ENCODE measurements at places on chromosomes 3 and 15.

- no peak for DNase-seq
These were observed 172.6 kb downstream of the IL5RA start for GRCh38 chr3:2937592-2937991.

- peak; percentile 34 for DNase-seq
These were observed 21.4 kb upstream of the NR2C2 start for GRCh38 chr3:14925729-14926591.

- no peak for DNase-seq
These were observed 3.1 kb downstream of the CD86 start for GRCh38 chr3:122058294-122058693.

DNA sequence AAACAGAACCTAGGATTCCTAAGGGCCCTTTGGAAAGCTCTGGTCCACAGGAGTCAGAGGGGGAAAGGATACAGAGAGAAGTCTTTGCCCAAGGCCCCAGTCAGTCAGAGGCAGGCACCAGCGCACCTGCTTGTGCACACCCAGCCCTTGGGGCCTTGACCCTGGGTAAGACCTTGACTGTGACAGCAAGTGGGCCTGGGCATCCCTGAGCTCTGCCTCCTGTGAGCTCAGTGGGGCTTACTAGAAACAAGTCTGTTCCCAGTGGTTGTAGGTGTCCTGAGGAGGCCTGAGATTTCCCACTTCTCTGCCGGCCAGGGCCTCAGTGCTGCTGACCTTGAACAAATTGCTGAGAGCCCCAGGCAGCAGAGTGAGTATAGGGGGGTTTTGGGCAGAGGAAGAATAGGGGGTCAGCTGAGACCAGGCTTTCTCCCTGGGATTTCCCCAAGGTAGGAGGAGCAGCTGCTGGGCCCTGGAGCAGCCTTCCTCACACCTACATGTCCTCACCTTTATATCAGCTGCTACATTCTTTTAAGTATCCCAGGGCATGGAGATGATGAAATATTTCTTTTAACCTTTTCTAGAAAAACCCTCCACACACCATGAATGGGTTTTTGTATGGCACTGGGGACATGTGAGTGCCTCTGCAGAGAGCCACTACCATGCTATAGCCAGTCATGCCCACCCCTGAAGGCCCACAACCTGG is 9.7 kb upstream of the DAG1 start:
- no peak for DNase-seq

- DNase-seq: peak; percentile 76
These were observed 35.9 kb downstream of the HMCES start for GRCh38 chr3:129314386-129315222.

All from stimulated activated CD8-positive, alpha-beta memory T cell treated with anti-CD3 and anti-CD28 coated beads, Interleukin-4, amount 100 ng/mL, for 48 hours (primary cell).